ENCODE measurements at places on chromosomes 2 and 18.

DNA sequence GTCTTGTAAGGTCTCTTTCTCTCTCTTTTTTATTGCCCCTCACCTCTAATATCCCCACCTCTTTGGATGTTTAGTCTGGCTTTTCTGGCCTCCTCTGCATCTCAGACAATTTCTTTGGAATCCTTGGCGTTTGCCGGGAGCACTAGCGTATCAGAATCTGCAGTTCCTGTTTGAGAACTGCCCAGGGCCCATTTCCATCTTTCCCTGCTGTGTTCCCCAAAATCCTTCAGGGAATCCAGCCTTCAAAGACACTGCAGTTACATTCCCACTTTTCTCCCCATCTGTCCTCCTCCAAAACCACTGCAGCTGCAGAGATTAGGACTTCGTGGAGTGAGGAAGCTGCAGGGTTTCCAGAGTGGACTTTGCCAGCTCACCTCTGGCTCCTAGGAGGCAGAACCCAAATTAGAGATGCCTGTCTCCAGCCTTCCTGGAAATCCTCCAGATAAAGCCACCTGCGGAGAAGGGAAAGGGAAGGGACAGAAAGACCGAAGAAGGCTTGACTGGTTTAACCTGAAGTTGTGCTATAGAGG lies 2.7 kb downstream of the VSNL1 start:
- H3K4me1 ChIP-seq = peaks cover 20% of the 10 kb centered on the region
- H3K27ac ChIP-seq = no peak overlapping the region
- DNase-seq = no peak
- no peak overlapping the region for H3K4me3 ChIP-seq
- no peaks in the 10 kb centered on the region for H3K27me3 ChIP-seq

- no peak overlapping the region for H3K27ac ChIP-seq
- no peaks in the 10 kb centered on the region for H3K36me3 ChIP-seq
- H3K27me3 ChIP-seq = no peaks in the 10 kb centered on the region
- H3K4me3 ChIP-seq = no peak overlapping the region
- no peaks in the 10 kb centered on the region for H3K4me1 ChIP-seq
Observed at GRCh38 chr18:49697757-49698524, 115.4 kb downstream of the ACAA2 start.

- H3K4me1 ChIP-seq = no peaks in the 10 kb centered on the region
- DNase-seq = no peak
- no peaks in the 10 kb centered on the region for H3K27me3 ChIP-seq
- H3K27ac ChIP-seq = no peak overlapping the region
- H3K36me3 ChIP-seq = no peaks in the 10 kb centered on the region
Observed at GRCh38 chr2:176392249-176392648, 123.0 kb downstream of the MTX2 start.

- H3K36me3 ChIP-seq = no peaks in the 10 kb centered on the region
- no peak for DNase-seq
- no peak overlapping the region for H3K4me3 ChIP-seq
- no peak overlapping the region for H3K27ac ChIP-seq
- H3K4me1 ChIP-seq = peaks cover 12% of the 10 kb centered on the region
Observed at GRCh38 chr2:680496-680895, 3.3 kb upstream of the TMEM18 start.

GRCh38 chr2:39667104-39667885 lies 1.6 kb downstream of the TMEM178A start:
- no peak overlapping the region for H3K27ac ChIP-seq
- H3K4me3 ChIP-seq = no peak overlapping the region
- no peaks in the 10 kb centered on the region for H3K27me3 ChIP-seq
- H3K36me3 ChIP-seq = no peaks in the 10 kb centered on the region

GRCh38 chr2:37469126-37469525 lies 124.7 kb downstream of the QPCT start:
- H3K36me3 ChIP-seq = no peaks in the 10 kb centered on the region
- no peaks in the 10 kb centered on the region for H3K4me1 ChIP-seq
- no peak overlapping the region for H3K27ac ChIP-seq
- no peak for DNase-seq
- no peak overlapping the region for H3K4me3 ChIP-seq

DNA sequence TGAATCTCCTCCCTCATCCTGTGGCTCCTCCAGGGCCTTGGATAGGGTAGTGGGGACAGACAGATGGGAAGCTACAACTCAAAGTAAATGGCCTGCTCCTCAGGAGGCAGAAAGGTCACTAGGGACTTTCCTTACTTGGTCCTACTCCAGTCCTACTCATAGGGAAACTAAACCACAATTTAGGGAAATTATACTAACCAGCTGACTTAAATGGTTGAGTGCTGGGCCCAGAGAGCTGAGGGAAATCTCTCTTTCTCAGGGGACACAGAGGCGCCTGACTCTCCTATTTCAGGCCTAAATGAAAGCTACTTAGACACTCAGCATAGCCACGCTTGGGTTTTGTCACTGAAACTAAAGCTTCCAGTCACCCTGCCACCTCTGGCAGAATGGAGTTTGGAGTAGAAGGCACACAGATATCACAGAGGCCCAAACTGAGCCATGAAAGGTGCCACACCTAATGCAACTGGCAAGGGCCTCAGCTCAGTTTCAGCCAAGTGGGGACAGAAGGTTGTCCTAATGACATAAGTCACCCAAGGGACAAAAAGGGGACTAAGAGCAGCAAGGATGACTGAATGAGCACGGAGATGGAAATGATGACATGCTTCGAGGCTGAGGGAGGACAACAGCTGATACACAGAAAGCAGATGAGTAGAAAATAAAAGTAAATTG lies 24.0 kb downstream of the CERKL start:
- H3K4me1 ChIP-seq = no peaks in the 10 kb centered on the region
- no peak overlapping the region for H3K4me3 ChIP-seq
- H3K27ac ChIP-seq = no peak overlapping the region
- no peak for DNase-seq
- no peaks in the 10 kb centered on the region for H3K27me3 ChIP-seq

- no peaks in the 10 kb centered on the region for H3K36me3 ChIP-seq
- no peak for DNase-seq
- no peaks in the 10 kb centered on the region for H3K27me3 ChIP-seq
- no peak overlapping the region for H3K4me3 ChIP-seq
- H3K27ac ChIP-seq = no peak overlapping the region
Observed at GRCh38 chr2:118090387-118091139, 2.3 kb downstream of the INSIG2 start.

DNA sequence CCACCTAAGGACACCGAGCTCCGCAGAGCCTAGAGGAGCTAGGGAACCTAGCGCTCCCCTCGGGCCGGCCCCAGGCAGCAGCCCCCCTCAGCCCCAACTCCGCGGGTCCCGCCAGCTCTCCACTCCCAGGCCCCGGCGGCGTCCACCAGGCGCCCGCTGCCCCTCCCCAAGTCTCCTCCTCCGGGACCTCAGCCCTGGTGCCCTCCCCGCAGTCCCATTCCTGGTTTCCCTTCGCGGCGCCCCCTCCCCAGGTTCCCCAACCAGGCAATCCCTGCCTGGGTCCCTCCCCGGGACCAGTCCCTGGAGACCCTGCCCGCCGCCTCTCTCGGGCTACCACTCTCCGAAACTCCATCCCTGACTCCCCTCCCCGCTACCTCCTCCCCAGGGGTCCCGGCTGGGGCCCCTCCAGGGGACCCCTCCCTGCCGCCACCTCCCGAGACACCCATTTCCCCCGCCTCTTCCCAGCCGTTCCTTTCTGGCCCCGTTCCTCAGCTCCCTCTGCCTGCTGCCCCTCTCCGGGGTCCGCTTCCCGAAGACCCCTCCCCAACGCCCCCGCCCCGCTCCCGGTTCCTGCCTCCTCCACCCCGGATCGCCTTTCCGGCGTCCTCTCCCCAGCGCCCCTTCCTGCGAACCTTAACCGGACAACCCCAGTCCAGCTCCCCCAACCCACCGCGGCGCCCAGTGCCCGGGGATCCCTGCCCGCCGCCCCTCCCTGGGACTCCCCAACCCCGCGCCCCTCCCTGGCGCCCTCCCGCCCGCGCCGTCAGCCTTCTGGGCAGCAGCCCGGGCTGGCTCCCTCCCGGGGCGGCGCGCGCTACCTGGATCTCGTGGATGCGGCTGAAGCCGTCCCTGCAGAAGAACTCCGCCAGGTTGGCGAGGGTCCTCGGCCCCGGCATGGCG lies 678 bp downstream of the CYP27C1 start:
- no peak for DNase-seq
- H3K27me3 ChIP-seq = peaks cover 6% of the 10 kb centered on the region
- H3K4me1 ChIP-seq = peaks cover 23% of the 10 kb centered on the region

DNA sequence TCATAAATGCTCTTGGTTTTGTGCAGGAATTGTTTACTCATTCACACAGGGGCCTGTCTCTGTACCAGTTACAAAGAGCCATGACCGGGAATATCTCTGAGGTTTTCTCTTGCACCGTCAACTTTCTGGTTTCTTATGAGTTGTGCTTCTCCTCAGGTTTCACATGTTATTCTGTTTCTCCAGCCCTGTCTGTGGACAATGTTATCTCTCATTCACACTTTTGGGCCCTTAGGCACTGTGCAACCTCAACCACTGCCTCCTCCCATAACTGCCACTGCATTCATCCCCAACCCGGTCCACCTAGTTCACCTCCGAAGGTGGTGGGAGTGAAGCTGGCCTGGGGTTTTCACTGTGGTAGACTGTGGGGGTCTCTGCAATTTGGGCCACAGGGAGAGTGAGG lies 22.5 kb upstream of the NEDD4L start:
- no peaks in the 10 kb centered on the region for H3K36me3 ChIP-seq
- no peak overlapping the region for H3K4me3 ChIP-seq
- no peak for DNase-seq
- peaks cover 26% of the 10 kb centered on the region for H3K4me1 ChIP-seq
- H3K27me3 ChIP-seq = no peaks in the 10 kb centered on the region

GRCh38 chr18:75879196-75879595 lies 451.7 kb upstream of the SMIM21 start:
- H3K4me3 ChIP-seq = no peak overlapping the region
- no peak overlapping the region for H3K27ac ChIP-seq
- no peaks in the 10 kb centered on the region for H3K36me3 ChIP-seq
- no peaks in the 10 kb centered on the region for H3K4me1 ChIP-seq
- no peaks in the 10 kb centered on the region for H3K27me3 ChIP-seq
- no peak for DNase-seq

DNA sequence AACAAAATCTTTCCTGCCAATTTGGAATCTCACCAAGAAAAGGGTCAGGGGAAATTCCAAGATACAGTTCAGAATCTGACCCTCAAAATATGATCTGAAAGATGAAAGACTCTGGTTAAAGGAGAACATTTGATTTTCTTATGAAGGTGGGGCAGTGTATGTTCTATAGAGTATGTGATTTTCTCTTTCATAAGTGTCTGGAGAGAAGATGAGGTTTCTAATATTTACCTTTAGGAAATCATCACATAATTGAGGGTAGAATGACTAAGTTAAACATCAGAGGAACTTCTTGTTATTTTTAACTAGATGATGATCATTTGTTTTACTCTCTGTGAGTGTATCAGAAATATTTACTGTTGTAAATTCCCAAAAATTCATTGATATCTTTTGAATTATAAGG lies 27.8 kb upstream of the MBOAT2 start:
- no peak for DNase-seq
- peaks cover 9% of the 10 kb centered on the region for H3K4me1 ChIP-seq
- H3K36me3 ChIP-seq = no peaks in the 10 kb centered on the region
- no peak overlapping the region for H3K4me3 ChIP-seq
- H3K27ac ChIP-seq = no peak overlapping the region

GRCh38 chr2:167790189-167790588 lies 457.2 kb downstream of the STK39 start:
- no peak overlapping the region for H3K4me3 ChIP-seq
- DNase-seq = no peak
- H3K4me1 ChIP-seq = peaks cover 12% of the 10 kb centered on the region
- no peak overlapping the region for H3K27ac ChIP-seq
- H3K27me3 ChIP-seq = no peaks in the 10 kb centered on the region
- H3K36me3 ChIP-seq = no peaks in the 10 kb centered on the region

GRCh38 chr2:176443946-176444345 lies 174.7 kb downstream of the MTX2 start:
- DNase-seq = no peak
- no peaks in the 10 kb centered on the region for H3K4me1 ChIP-seq
- H3K36me3 ChIP-seq = no peaks in the 10 kb centered on the region
- H3K4me3 ChIP-seq = no peak overlapping the region
- H3K27ac ChIP-seq = no peak overlapping the region

GRCh38 chr18:33951031-33951430 lies 273.7 kb downstream of the NOL4 start:
- no peaks in the 10 kb centered on the region for H3K4me1 ChIP-seq
- no peaks in the 10 kb centered on the region for H3K27me3 ChIP-seq
- DNase-seq = no peak

DNA sequence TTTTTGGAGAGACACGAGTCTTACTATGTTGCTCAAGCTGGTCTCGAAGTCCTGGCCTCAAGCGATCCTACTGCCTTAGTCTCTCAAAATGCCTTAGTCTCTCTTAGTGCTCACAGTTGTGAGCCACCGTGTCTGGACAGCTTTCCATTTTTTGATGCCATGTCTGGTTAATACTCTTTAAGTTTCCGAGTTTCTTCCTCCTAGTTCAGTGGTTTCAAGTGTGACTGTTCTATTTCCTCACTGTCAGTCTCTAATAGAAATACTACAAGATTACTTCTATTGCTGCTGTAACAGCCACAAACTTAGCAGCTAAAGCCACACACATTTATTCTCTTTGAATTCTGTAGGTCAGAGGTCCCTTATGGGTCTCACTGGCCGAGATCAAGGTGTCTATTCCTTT lies 125.1 kb upstream of the MGAT5 start:
- H3K4me1 ChIP-seq = peaks cover 63% of the 10 kb centered on the region
- H3K27me3 ChIP-seq = no peaks in the 10 kb centered on the region
- no peak overlapping the region for H3K27ac ChIP-seq
- H3K4me3 ChIP-seq = no peak overlapping the region
- H3K36me3 ChIP-seq = no peaks in the 10 kb centered on the region
- no peak for DNase-seq

DNA sequence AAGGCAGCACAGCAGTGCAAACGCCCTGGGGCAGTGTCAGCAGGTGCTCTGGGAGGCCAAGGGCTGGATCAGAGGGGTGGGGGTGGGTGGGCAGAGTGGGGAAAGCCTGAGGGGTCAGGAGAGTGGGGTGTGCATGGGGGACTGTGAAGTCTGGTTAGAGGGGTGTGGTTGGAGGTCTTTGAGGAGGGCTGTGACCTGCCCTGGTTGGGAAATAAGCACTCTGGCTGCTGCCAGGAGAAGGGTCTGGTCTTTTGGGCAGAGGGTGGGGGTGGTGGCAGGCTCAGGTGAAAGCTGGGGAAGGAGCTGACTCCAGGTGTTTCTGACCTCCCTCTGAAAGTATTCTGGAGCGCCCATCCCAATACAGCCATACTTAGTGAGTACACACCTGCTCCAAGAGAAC lies 4.2 kb downstream of the ALPI start:
- no peaks in the 10 kb centered on the region for H3K4me1 ChIP-seq
- H3K4me3 ChIP-seq = no peak overlapping the region
- H3K27ac ChIP-seq = no peak overlapping the region
- H3K36me3 ChIP-seq = no peaks in the 10 kb centered on the region
- no peak for DNase-seq

- no peaks in the 10 kb centered on the region for H3K4me1 ChIP-seq
- H3K4me3 ChIP-seq = no peak overlapping the region
- no peak overlapping the region for H3K27ac ChIP-seq
Observed at GRCh38 chr2:240871071-240871958, 2.7 kb downstream of the AGXT start.

- DNase-seq = no peak
- H3K4me1 ChIP-seq = peaks cover 14% of the 10 kb centered on the region
- no peak overlapping the region for H3K4me3 ChIP-seq
- H3K27me3 ChIP-seq = no peaks in the 10 kb centered on the region
- no peaks in the 10 kb centered on the region for H3K36me3 ChIP-seq
Observed at GRCh38 chr2:127783101-127783500, 27.9 kb downstream of the WDR33 start.
